Stimulated activated naive CD8-positive, alpha-beta T cell treated with anti-CD3 and anti-CD28 coated beads, Interleukin-15, Interleukin-2, amounts not matched to agents 100 U/mL and 50 U/mL, for 24 hours (primary cell): ENCODE measurements at places on chromosomes 6 and 20.

DNA sequence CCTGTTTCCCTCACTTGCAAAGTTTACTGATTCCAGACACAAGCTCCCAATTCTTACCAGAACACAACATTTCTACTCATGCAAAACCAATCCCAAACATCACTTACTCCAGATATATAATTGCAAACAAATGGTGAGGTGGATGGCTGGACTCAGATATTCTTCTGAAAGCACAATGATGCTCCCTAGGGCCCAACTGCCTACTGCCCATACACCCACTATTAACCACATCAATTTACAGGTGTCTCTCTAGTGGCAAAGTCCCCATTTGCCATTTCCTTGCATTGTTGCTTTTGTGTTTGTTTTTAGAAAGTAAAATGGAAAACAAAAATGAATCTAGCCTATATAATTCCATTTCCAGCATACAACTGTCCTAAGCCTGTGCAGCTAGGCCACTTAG, 320.9 kb upstream of the PRDM1 start:
- no peak for DNase-seq

DNA sequence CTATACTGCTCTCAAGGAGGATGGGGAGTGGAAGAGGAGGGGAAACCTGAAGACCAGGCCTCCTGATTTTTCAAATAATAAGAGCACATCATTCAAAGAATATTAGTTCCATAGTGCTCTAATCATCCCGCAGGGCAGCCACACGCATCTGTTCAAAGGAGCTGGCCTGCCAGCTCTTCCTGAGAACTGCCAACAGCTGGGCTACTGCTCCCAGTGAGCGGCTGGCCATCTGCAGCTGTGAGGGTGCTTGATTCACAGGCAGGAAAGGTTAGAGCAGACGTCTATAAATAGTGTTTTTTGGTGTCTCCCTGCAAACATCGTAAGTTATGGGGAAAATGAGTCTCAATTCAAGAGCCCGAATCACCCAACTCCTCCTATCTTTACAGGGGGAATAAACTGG, 17.3 kb downstream of the NSFL1C start:
- DNase-seq: no peak

- peak; percentile 64 for DNase-seq
Measured at GRCh38 chr6:24719125-24719971, at the start of gene C6orf62. Gene C6orf62, minus strand, starts transcription at chr6:24719154. Its CDS starts 486 bp downstream, at chr6:24718668.

GRCh38 chr6:47716207-47716606, 17.8 kb downstream of the ADGRF4 start:
- no peak for DNase-seq

DNA sequence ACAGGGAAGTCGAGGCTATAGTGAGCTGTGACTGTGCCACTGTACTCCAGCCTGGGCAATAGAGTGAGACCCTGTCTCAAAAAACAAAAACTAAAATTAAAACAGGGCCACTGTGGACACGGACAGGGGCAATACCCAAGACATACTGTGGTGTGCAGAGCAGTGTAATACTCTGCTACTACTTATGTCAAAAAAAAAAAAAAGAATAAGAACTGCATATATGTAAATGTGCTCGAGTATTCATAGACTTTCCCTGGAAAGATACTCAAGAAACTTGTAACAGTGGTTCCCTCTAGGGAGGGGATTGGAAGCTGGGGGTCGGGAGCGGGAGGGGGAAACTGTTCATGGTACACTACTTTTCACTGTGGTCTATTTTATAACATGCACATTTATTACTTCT, 15.9 kb downstream of the SPDEF start:
- no peak for DNase-seq

DNA sequence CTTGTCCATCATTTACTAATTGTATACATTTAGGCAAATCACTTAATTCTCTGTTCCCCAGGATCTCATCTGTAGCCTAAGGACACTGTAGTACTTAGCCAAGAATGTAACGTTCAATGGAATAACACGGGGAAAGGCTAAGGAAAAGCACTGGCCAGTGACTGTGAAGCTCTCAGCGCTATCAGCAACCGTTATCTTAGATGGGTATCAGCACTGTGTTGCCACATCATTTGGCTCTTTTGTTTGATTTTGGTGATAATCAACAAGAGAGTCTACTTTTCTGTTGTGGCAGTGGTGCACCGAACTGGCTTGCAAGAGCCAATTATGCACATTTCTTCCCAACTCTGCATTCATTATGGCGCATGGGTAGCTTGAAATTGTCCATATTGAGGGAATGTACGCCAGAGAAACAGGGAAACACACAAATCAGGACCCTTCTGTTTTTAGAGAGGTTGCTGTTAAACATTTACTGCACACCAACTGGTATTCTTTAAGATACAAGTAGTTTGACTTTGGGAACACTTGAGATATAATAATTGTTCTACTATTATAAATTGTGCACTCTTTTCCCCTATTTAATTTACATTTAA, 93.7 kb upstream of the C6orf118 start:
- no peak for DNase-seq

- DNase-seq: no peak
Measured at GRCh38 chr6:129233458-129234134, 350.7 kb downstream of the LAMA2 start.

GRCh38 chr6:149157126-149157525, 160.4 kb upstream of the TAB2 start:
- DNase-seq: no peak

GRCh38 chr6:37324131-37325033, 29.4 kb upstream of the RNF8 start:
- DNase-seq: peak; percentile 11

GRCh38 chr6:43481075-43481474, 3.7 kb downstream of the TJAP1 start:
- no peak for DNase-seq

DNA sequence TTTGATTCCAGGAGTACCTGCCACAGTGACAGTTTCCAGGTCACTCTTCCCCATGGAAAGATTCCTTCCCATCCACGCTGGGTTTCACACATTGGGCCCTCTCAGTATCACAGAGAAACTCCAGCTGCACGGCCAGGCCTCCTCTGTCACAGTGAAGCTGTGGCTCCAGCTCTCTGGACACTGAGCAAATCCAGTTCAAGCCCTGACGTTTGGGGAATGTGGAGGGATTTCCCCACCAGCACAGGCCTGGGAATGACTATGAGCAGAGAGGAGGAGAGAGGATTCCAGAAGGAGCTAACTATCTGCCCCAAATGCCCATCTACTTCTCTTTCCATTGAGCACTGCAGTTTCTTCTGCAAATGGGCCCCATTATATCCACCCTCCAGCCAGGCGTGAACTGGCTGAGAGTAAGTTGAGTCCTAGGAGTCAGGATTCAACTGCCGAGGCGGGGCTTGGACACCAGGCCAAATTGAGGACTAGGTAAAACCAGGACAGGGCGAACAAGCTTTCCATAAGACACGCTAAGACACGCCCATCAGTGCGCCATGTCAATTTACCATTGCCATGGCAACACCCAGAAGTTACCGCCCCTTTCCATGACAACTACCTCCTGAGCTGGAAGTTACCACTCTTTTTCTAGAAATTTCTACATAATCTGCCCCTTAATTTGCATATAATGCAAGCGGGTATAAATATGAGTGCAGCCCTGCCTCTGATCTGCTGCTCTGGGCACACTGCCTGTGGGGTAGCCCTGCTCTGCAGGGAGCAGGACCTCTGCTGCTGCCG, 9.2 kb upstream of the BNIP5 start:
- DNase-seq: no peak

DNA sequence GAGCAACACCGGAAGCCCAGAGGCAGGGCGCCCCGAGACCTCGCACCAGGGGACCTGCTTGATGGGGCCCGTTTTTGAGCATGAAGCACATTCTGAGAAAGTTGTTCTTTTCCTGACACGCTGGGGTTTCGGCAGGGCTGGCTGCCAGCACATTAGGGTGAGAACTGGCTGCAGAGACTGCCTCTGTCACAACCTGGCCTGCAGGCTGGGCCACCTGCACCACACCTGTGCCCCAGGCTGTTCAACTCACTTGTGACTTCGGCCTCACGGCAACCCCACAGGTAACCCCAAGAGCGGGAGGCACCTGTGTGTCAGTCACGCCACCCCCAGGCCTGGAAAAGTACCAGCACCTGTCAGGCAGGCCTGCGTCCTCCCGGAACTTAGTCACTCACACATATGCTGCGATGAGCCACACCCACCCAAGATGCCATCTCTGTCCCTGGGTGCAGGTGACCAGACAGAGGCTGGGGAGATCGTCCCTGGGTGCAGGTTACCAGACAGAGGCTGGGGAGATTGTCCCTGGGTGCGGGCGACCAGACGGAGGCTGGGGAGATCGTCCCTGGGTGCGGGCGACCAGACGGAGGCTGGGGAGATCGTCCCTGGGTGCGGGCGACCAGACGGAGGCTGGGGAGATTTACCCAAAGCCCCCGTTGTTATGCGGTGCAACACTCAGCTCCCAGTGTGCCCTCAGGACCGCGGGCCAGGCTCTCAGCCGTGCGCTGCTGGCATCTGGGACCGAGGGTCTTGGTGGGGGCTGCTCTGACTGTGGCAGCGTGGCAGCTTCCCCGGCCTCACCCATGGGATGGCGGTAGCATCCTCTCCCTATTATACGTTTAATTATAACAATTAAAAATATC, 82.5 kb upstream of the BHLHE23 start:
- peak; percentile 1 for DNase-seq
